ENCODE measurements at places on chromosomes 4 and X. TPM values are rescaled to one million over a fixed set of nuclear protein-coding genes. Genes with fewer than 3 reads are reported as not detected.
A peak's percentile ranks its signal among the peaks of the same experiment; 100 is the strongest.

- H3K36me3 ChIP-seq, result no peaks in the 10 kb centered on the region
- no peak for DNase-seq
- H3K4me3 ChIP-seq, result peak overlapping the region; percentile 82
- H3K4me1 ChIP-seq, result peaks cover 13% of the 10 kb centered on the region
- no peak overlapping the region for H3K27ac ChIP-seq
- H3K27me3 ChIP-seq, result no peaks in the 10 kb centered on the region
Observed at GRCh38 chr4:163164591-163164990, 2.1 kb downstream of the NAF1 start.

DNA sequence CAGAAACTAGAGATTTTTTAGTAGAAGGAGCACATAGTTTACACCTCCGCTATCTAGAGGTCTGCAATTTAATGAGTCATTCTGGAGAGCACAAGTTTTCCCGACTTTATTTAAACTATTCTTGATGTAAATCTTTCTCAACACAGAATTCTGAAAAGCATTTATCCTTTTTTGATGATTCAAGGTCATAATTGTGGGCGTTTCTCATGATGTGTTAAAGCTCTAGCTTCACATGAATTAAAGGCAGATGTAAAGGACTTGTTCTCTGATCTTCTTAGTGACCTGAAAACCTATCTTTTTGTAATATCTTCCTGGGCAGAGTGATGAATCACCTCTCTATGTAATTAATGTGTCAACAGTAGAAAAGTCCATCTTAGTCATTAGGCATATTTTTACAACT lies 128.8 kb downstream of the COMMD8 start:
- H3K36me3 ChIP-seq, result no peaks in the 10 kb centered on the region
- no peaks in the 10 kb centered on the region for H3K4me1 ChIP-seq
- H3K27ac ChIP-seq, result no peak overlapping the region
- H3K4me3 ChIP-seq, result no peak overlapping the region
- no peak for DNase-seq
- no peaks in the 10 kb centered on the region for H3K27me3 ChIP-seq

DNA sequence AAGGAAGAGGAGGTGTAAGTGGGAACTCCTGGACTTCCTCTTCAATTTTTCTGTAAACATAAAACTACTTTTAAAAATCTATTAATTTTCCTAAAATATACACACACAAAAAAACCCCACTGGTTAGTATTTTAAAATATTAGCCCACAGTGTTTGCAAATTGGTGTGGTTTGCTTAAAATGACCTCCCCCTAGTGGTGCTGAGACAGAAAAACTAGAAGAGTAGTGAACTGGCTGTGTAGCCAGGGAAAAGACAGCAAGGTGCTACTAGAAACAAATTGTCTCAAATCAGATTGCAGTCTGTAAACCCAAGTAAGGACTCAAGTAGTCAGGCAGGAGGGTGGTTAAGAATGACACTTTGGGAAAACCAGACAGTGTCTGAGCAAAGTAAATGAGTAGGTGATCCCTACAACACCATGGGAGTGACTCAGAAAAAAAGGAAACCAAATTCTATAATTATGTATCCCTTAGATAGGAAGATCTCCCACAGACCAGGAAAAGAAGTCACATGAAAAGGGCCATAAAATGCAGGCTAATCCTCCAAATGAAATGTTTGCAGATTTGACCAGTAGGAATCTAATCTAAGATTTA lies 26.0 kb downstream of the AMTN start:
- no peak overlapping the region for H3K4me3 ChIP-seq
- no peaks in the 10 kb centered on the region for H3K4me1 ChIP-seq
- no peak for DNase-seq
- H3K27me3 ChIP-seq, result no peaks in the 10 kb centered on the region
- H3K36me3 ChIP-seq, result no peaks in the 10 kb centered on the region

- no peaks in the 10 kb centered on the region for H3K27me3 ChIP-seq
- H3K27ac ChIP-seq, result no peak overlapping the region
- no peak overlapping the region for H3K4me3 ChIP-seq
Observed at GRCh38 chrX:92231391-92231790, 452.2 kb downstream of the PCDH11X start.

GRCh38 chr4:7207628-7208231 lies 15.4 kb downstream of the SORCS2 start:
- no peaks in the 10 kb centered on the region for H3K27me3 ChIP-seq
- H3K27ac ChIP-seq, result peak overlapping the region; percentile 73
- H3K4me3 ChIP-seq, result peak overlapping the region; percentile 43
- no peaks in the 10 kb centered on the region for H3K36me3 ChIP-seq
- no peak for DNase-seq
- peaks cover 19% of the 10 kb centered on the region for H3K4me1 ChIP-seq

- no peak overlapping the region for H3K4me3 ChIP-seq
- no peak overlapping the region for H3K27ac ChIP-seq
- no peaks in the 10 kb centered on the region for H3K36me3 ChIP-seq
- no peaks in the 10 kb centered on the region for H3K27me3 ChIP-seq
Observed at GRCh38 chrX:38178396-38178795, 42.3 kb downstream of the SRPX start.

DNA sequence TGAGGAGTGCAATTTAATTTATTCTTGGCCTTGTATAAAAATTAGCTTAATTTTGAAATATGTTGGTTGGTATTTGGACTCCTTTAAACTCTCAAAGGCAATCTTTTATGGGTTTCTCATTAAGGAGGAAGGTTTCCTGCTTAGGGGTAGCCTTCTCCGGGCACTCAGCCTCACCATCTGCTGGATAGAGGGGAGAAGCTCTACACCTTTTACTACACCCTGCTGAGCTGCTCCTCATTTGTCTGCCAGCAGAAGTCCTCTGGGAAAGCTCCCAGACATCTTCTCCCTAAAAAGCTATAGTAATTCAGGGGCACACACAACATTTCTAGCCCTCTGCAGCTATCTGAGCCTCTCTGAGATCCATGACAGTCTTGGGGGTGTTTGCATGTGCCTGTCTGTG lies 179.1 kb downstream of the SOWAHB start:
- no peaks in the 10 kb centered on the region for H3K27me3 ChIP-seq
- DNase-seq, result no peak
- H3K4me1 ChIP-seq, result peaks cover 79% of the 10 kb centered on the region
- H3K36me3 ChIP-seq, result no peaks in the 10 kb centered on the region
- H3K27ac ChIP-seq, result peak overlapping the region; percentile 85

- H3K27me3 ChIP-seq, result no peaks in the 10 kb centered on the region
- H3K4me1 ChIP-seq, result no peaks in the 10 kb centered on the region
- no peak overlapping the region for H3K4me3 ChIP-seq
- DNase-seq, result no peak
Observed at GRCh38 chrX:122788216-122788615, 395.9 kb upstream of the GRIA3 start.

DNA sequence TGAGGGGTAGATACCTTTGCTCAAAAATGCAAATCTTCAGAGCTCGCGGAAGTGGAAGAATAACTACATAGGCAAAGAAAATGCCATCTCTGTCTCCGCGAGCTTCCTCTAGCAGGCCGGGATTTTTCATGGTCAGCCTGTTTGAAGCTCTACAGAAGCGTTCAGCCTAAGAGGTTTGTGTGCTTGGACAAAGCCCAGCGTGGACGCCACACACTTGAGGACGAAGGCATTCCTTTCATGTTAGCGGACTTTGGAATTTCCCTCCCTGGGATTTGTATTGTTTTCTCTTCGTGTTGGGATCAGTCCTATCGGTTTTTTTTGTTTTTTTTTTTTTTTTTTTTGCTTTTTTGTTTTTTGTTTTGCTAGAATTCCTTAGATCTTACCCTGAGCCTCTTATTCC lies 53.7 kb downstream of the SMIM31 start:
- DNase-seq, result no peak
- no peaks in the 10 kb centered on the region for H3K4me1 ChIP-seq
- H3K27me3 ChIP-seq, result no peaks in the 10 kb centered on the region
- H3K27ac ChIP-seq, result no peak overlapping the region
- no peaks in the 10 kb centered on the region for H3K36me3 ChIP-seq
- no peak overlapping the region for H3K4me3 ChIP-seq

DNA sequence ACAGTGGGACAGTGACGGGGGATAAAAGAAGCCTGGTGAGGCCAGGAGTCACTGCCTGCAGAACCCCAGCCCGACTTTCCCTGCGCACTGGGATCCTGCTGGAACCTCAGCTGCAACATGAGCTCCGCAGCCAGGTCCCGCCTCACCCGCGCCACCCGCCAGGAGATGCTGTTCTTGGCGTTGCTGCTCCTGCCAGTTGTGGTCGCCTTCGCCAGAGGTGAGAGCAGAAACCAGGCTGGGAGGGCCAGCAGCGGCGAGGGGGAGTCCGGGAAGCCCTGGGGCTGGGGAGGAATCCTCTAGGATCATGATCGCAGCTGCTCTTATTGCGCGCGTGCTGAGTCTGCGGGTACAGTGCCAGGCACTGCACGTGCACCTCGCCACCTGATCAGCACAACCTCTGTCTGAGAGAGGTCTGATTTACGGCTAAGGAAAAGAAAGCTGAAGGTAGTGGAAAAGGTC lies at the start of gene PF4V1:
PF4V1 (plus strand) TSS at position 51 of the 459 bp plus-strand sequence; CDS start at position 118, 67 bp downstream.
- peak within 1 kb of the TSS; percentile 60 for H3K4me3 ChIP-seq
- peaks cover 4% of the 10 kb centered on the region for H3K4me1 ChIP-seq
- H3K27me3 ChIP-seq, result no peaks in the 10 kb centered on the region
- no peak within 1 kb of the TSS for H3K27ac ChIP-seq
- no peak for DNase-seq

DNA sequence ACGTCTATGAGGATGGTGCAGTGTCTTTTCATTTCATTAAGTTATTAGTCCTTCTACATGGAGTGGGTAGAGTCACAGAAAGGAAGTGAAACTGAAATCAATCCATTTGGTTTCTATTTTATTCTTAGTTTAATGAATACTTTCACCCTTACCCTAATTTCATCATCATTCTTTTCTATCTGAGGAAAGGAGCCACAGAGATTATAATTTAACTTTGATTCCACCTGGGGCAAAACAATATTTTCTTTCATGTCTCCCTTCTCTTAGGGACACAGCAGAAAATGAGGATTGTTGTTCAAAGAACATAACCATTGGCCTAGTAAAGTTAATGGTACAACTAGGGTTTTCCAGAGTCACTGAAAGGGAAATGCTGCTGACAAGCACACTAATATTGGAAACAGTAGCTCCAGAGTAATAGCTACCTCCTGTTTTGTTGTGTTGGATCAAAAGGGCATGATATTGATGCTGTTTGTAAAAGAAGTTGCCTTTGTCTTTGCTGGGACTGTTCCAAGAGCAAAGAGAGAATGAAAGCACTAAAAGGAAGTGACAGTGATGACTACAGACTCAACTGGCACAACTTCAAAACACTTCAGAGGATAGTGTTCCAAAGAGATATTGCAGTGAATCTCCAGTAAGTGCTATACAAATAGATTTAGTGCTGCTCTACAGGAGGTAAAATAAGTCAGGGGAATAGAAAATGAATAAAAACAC lies 247.1 kb upstream of the PITX2 start:
- H3K4me1 ChIP-seq, result peaks cover 4% of the 10 kb centered on the region
- no peak overlapping the region for H3K4me3 ChIP-seq
- no peaks in the 10 kb centered on the region for H3K27me3 ChIP-seq
- no peak for DNase-seq
- H3K36me3 ChIP-seq, result no peaks in the 10 kb centered on the region

DNA sequence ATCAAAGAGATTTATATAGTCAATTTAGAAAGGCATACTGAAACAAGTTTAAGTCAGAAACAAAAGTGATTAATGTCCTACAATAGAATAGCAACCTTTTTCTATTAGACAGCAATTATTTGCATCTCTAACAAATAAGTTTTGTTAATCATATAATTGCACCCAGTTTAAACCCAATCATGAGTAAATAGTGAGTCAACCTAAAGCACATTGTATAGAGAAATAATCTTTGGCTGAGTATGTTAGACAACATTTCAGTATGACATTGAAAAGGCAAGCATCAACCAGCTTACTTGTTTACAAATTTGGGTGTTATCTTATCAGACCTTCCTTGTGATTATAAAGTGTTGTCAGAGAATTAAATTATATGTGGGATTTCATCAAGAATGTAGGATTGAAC lies 209.5 kb downstream of the IL15 start:
- H3K27ac ChIP-seq, result no peak overlapping the region
- no peak for DNase-seq
- H3K4me1 ChIP-seq, result no peaks in the 10 kb centered on the region
- no peaks in the 10 kb centered on the region for H3K36me3 ChIP-seq

DNA sequence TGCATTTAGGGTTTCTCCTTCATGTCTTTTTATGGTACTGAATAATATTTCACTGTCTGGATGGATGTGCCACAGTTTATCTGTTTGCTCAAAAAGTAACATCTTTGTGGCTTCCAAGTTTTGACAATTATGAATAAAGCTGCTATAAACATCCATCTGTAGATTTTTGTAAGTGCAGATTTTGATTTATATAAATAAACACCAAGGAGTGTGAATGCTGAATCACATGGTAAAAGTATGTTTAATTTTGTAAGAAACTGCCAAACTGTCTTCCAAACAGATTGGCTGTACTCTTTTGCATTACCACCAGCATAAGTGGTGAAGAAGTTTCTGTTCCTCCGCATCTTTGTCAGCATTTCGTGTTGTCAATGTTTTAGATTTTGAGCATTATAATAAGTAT lies 158.7 kb upstream of the GIMD1 start:
- H3K4me1 ChIP-seq, result no peaks in the 10 kb centered on the region
- H3K27me3 ChIP-seq, result no peaks in the 10 kb centered on the region
- no peak overlapping the region for H3K27ac ChIP-seq

GRCh38 chr4:112280386-112281056 lies 5.2 kb downstream of the TIFA start:
- H3K4me3 ChIP-seq, result no peak overlapping the region
- no peak for DNase-seq
- peaks cover 5% of the 10 kb centered on the region for H3K36me3 ChIP-seq
- H3K27me3 ChIP-seq, result no peaks in the 10 kb centered on the region

DNA sequence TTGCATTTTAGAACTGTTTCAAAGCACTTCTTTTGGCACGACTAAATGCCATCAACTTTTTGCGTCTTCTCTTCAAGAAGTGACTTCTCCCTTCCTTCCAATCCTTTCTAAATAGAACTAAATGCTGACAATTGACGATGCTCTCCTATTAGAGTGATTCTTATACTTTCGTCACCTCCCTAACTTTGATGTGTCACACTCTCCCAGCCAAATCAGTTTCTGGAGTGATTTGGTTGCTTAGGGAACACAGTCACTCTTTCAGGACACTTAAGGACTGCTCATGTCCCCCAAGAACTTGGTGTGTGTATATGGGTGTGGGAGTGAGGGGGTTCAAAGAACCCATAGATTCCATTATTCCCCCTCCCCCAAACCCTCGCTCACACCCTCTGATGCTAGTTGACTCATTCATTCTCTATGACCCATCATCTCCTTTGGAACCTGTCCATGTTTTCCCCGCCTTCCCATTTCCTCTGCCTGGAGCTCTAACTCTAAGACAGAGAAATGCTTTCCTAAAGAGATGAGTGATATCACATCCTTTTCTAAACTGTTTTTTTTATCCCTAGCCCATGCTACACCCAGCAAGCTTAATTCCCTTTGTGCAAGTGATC lies 26.8 kb upstream of the AREG start:
- no peak overlapping the region for H3K4me3 ChIP-seq
- H3K27ac ChIP-seq, result no peak overlapping the region
- DNase-seq, result no peak
- H3K36me3 ChIP-seq, result no peaks in the 10 kb centered on the region
- H3K4me1 ChIP-seq, result no peaks in the 10 kb centered on the region

The USP17L21 gene
- total RNA-seq, result not detected

The CNOT6L gene
- total RNA-seq, result 39.9 TPM

The CXCL6 gene
- not detected for total RNA-seq

The PDCL2 gene
- not detected for total RNA-seq

The PARM1 gene
- total RNA-seq, result 263 TPM

The CAPN6 gene
- 0.14 TPM for total RNA-seq

The SCRG1 gene
- total RNA-seq, result 9.7 TPM

All from thoracic aorta (tissue), 2 donors.